ENCODE measurements at places on chromosomes 16 and 17.

- DNase-seq, result no peak
Measured at GRCh38 chr17:66837885-66838665, 3.2 kb downstream of the CACNG5 start.

GRCh38 chr16:1506494-1507213 is 13.5 kb downstream of the TELO2 start:
- DNase-seq, result no peak

- no peak for DNase-seq
Measured at GRCh38 chr16:2056077-2056476, 8.3 kb downstream of the TSC2 start.

GRCh38 chr16:87058728-87059250 is 258.4 kb downstream of the C16orf95 start:
- no peak for DNase-seq

DNA sequence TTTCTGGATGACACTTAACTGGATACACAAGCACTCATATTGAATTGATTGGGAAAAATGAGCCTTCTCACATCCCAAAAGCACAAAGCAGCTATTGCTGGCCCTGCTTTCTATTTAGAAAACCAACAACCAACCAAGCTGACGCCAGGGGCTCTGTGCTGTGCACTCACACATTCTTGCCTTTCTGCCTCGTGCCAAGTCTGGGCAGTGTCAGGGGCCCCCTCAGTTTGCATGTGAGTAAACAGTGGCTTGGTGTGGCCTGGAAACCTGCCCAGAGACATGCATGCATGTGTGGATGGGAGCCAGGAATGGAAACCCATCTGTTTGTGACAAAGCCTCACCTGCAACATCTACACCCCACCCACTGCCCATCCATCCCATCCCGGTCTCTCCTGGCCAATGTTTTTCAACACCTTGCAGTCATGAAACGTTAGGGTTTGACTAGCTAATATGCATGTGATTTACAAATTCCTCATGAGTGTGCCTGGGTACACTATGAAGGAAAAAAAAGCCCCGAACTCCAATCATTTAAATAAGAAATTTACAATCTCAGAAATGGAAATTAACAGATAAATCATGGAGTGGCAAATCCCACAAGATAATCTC is 20.4 kb downstream of the MIEF2 start:
- no peak for DNase-seq

Data from stimulated activated CD8-positive, alpha-beta memory T cell treated with anti-CD3 and anti-CD28 coated beads, Interleukin-15, amount 100 ng/mL, for 48 hours (primary cell).